Kidney epithelial cell (primary cell): ENCODE measurements at places on chromosomes 11 and 22. TPM values are rescaled to one million over a fixed set of nuclear protein-coding genes. Genes with fewer than 3 reads are reported as not detected.

DNA sequence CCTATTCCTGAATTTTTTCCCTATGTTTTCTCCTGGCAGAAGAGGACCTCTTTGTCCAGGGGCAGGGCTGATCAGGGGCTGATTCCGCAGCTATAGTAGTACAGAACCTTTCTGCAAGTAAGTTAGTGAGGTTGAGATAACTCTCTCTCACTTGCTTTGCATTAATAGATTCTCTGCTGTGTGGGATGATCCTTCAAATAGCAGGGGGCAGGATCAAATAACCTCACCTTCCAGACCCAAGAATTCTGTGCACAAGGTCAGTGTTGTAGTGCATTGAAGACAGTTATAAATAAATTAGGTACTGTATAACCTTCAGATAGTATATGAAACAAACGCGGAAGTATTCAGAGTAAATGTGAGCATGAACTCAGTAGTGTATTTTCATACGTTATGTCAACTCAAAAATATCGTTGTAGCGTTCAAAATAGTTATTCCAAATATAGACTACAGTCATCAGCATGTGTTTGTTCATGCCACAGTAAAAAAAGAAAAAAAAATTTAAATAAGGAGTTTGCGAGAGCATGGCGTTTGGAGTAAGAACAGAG, 278 bp downstream of the MMP26 start:
- no peak for DNase-seq

- DNase-seq: no peak
Measured at GRCh38 chr11:17014321-17014832, at the start of gene PLEKHA7. Gene PLEKHA7, minus strand, starts transcription at chr11:17014414. Its CDS starts 13 bp downstream, at chr11:17014401.

DNA sequence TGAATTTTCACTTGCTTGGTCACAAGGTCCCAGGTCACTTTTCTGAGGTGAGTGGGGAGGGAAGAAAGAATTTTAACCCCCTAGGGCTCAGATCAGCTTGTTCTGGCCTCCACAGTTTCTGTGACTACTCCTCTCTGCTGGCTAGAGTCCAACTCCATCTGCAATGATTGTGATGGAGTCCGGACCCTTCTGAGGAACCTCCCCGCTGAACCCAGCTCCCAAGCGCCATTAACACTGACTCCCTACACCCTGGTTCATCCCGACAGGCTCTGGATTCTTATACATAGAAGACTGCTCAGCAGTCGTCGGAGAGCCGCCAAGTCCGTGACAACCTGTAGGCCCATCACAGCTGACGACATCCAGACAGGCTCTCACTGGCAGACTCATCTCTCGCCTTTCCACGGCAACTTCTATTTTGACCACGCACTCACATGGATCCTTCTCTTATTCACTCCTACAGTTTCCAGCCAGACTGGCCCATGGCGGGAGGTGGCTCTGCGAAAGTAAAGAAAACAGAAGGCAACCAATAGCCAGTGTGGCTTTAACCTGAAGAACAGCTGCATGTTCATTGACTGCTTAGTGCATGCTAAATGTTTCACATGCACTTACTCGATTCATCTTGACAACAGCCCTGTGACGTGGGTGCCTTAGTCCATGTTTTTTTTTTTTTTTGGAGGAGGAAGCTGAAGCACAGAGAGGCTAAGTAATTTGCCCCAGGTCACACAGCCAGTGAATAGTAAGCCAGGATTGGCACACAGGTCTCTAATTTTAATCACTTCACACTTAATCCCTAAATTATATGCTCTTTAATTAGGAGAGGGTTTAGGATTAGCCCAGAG, 68.0 kb upstream of the PRDM11 start:
- DNase-seq: no peak

RAPSN gene
- total RNA-seq: 0.14 and 0.21 TPM in 2 replicates

DNA sequence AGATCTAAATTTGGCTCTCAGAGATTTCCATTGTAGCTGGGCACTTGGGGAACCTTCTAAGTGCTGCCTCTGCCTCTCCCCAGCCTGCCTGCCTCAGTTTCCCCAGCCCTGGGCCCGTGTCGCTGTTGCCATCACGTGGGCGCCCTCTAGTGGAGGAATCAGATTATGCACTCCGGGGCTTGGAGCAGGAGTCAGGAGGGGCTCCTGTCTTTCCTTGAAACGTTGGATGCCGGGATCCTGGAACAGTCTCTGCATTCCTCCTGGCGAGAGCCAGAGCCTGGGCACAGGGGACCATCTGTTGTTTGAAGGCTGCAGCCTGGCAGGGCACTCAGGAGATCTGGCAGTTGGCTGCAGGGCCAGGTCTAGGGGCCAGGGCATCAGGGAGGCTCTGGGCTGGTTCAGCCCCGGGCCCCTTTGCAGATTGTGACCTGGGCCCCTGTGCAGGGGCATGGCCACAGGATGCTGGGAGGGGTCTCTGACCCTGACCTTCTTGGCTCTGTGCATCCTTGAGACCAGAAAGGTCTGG, 71.6 kb downstream of the LRP5 start:
- no peak for DNase-seq
